ENCODE measurements at places on chromosomes 13 and 19.

DNA sequence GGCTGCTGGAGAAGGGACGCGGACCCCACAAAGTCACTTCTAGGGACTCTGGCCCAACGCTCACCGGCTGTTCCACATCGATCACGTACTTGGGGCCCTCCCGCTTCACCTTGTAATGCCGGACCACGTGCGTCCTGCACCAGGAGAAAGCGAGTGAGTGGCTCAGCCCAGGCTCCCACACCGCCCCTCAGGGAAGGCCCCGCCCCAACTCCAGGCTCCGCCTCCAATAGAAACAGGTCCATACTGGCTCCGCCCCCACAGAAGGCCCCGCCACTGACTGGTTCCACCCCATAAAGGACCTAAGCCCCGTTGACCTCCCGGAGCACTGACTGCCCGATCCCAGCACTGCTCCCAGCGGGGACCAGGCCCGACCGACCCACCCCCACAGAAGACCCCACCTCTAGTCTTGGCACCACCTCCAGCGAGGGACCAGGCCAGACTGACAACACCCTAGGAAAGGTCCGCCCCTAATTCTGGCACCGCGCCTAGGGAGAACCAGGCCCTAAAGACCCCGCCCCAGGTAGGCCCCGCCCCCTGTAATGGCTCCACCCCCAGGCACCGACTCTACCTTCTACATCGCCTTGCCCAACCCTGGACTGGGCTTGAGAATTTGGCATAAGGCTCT is 11.3 kb downstream of the STAP2 start:
- no peak for DNase-seq
- peaks cover 18% of the 10 kb centered on the region for H3K4me1 ChIP-seq
- H3K36me3 ChIP-seq = no peaks in the 10 kb centered on the region
- no peak overlapping the region for H3K27ac ChIP-seq

DNA sequence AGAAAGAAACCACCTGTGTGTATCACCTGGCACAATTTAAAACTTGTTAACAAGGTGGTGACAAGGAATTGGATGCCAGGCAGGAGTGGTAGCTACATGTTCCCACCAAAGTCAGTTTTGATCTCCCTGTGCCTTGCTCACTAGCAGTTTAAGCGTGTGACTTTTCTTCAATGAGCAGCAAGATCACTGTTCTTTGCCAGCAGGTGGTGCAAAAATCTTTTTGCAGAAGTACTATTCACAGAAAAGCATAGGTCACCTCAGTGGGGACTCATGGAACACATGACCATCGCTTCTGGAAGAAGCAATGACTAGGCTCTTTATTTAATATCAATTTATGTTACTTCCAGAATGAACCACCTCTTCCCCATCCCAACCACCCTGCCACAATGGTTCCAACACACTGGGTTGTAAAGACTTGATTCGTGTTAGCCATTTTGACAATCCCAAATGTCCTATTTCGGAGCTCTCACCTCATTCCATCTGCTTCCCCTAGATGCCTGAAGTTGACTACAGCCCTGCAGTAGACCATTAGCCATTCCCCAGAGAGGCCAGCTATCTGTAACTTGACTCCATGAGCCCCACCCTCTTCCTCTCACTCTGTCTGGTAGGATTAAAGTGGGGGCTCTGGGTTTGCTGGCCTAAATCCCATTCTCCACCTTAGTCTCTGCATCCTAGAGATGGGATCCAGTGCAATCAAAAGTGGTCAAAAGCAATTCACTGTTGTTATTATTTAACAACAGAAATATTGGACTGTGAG is 59.1 kb upstream of the TNFRSF19 start:
- H3K27ac ChIP-seq = no peak overlapping the region
- H3K27me3 ChIP-seq = no peaks in the 10 kb centered on the region
- no peak overlapping the region for H3K4me3 ChIP-seq

- H3K27me3 ChIP-seq = no peaks in the 10 kb centered on the region
- no peak for DNase-seq
- peak within 1 kb of the TSS; percentile 91 for H3K4me3 ChIP-seq
- H3K36me3 ChIP-seq = peaks cover 8% of the 10 kb centered on the region
- peaks cover 32% of the 10 kb centered on the region for H3K4me1 ChIP-seq
Measured at GRCh38 chr19:45177817-45178261, at the start of gene TRAPPC6A. TSS of gene TRAPPC6A (minus strand) at chr19:45178237. CDS start at chr19:45178218, 19 bp downstream.

- H3K27ac ChIP-seq = no peak overlapping the region
- no peaks in the 10 kb centered on the region for H3K27me3 ChIP-seq
- H3K4me1 ChIP-seq = no peaks in the 10 kb centered on the region
Measured at GRCh38 chr19:45141203-45141900, 19.4 kb downstream of the NKPD1 start.

DNA sequence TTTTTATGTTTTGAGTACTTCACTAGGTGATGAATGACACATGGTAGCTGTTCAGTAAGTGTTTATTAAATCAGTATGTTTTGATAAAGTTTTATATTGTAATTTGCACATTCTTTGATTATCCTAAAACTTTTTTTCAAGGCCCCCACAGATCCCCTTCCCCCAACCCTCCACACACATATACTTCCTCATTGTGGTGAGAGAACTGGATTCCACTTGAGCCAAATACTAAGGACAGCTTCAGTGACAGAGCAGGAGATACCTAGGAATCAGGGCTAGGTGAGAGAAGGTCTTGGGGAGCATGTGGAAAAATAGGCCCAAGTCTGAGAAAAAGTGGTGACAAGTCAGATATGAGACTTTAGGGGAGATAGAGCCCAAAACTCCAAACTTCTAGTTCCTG is 174.6 kb downstream of the TDRD3 start:
- H3K27ac ChIP-seq = no peak overlapping the region
- peaks cover 11% of the 10 kb centered on the region for H3K36me3 ChIP-seq
- no peaks in the 10 kb centered on the region for H3K27me3 ChIP-seq
- H3K4me3 ChIP-seq = no peak overlapping the region
- no peaks in the 10 kb centered on the region for H3K4me1 ChIP-seq
- no peak for DNase-seq

DNA sequence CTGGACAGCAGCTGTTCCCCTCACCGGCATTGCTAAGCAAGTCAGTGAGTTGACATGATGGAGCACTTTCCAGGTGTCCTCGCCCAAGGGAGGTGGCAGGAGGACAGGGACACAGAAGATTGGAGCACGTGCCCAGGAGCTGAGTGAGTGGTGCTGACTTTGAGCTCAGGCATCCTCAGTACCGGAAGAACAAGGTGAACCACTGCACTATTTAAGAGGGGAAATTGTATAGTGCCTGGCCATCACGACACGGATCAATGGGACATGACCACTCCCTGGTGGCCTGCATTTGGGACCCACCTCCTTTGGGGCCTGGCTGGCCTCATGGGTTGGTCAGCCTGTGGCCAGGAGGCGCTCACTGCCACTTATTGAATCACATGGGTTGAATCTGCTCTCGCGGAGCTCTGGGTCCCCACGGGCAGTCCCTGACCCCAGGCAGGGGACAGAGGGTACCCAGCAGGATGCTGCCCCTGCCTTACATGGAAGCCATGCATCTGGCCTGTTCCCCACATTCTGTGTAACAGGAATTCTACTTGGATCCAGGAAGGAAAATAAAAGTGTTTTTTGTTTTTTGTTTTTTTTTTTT is 206.9 kb upstream of the ZNF536 start:
- DNase-seq = no peak
- H3K36me3 ChIP-seq = no peaks in the 10 kb centered on the region
- no peaks in the 10 kb centered on the region for H3K4me1 ChIP-seq
- H3K4me3 ChIP-seq = no peak overlapping the region
- H3K27ac ChIP-seq = no peak overlapping the region

DNA sequence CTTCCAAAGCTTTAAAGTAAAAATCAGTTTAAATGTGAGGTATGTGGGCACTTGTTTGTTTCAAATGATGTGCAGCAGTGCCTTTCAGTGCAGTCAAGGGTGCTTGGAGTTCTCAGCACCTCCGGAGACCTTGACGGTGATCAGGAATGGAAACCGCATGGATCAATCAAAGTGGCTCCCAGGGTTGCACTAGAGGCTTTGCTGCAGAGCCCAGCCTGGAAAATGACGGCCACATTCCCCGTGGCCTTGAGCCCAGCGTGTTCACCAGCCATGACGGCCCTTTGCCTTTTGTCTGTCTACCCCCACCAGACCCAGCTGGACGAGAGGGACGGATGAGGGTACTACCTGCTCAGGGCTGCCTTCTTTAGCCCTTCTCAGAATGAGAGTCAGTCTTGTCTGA is 320.0 kb downstream of the TEX29 start:
- H3K4me1 ChIP-seq = no peaks in the 10 kb centered on the region
- no peak for DNase-seq
- no peaks in the 10 kb centered on the region for H3K27me3 ChIP-seq
- no peak overlapping the region for H3K27ac ChIP-seq

- H3K27me3 ChIP-seq = no peaks in the 10 kb centered on the region
- no peaks in the 10 kb centered on the region for H3K4me1 ChIP-seq
- no peak overlapping the region for H3K27ac ChIP-seq
Measured at GRCh38 chr13:54901316-54901715, 1872.7 kb downstream of the OLFM4 start.

- peak within 1 kb of the TSS; percentile 89 for H3K4me3 ChIP-seq
- no peaks in the 10 kb centered on the region for H3K27me3 ChIP-seq
- H3K36me3 ChIP-seq = no peaks in the 10 kb centered on the region
- DNase-seq = peak; percentile 81
Measured at GRCh38 chr19:36054733-36055686, at the start of gene WDR62. TSS of gene WDR62 (plus strand) at chr19:36054897. CDS start at chr19:36054972, 75 bp downstream.

- no peak overlapping the region for H3K4me3 ChIP-seq
- H3K27me3 ChIP-seq = no peaks in the 10 kb centered on the region
- DNase-seq = no peak
- peaks cover 37% of the 10 kb centered on the region for H3K36me3 ChIP-seq
- H3K27ac ChIP-seq = no peak overlapping the region
Measured at GRCh38 chr19:6221878-6222746, 57.7 kb downstream of the MLLT1 start.
